ENCODE measurements at places on chromosomes 6 and 20.

- no peak for DNase-seq
Observed at GRCh38 chr6:81962198-81962597, 209.7 kb upstream of the TENT5A start.

GRCh38 chr6:15538766-15539495 lies 123.9 kb downstream of the DTNBP1 start:
- DNase-seq, result no peak

GRCh38 chr20:34571753-34572152 lies 13.2 kb downstream of the MAP1LC3A start:
- DNase-seq, result no peak

- no peak for DNase-seq
Observed at GRCh38 chr6:93407186-93407585, 12.2 kb downstream of the EPHA7 start.

DNA sequence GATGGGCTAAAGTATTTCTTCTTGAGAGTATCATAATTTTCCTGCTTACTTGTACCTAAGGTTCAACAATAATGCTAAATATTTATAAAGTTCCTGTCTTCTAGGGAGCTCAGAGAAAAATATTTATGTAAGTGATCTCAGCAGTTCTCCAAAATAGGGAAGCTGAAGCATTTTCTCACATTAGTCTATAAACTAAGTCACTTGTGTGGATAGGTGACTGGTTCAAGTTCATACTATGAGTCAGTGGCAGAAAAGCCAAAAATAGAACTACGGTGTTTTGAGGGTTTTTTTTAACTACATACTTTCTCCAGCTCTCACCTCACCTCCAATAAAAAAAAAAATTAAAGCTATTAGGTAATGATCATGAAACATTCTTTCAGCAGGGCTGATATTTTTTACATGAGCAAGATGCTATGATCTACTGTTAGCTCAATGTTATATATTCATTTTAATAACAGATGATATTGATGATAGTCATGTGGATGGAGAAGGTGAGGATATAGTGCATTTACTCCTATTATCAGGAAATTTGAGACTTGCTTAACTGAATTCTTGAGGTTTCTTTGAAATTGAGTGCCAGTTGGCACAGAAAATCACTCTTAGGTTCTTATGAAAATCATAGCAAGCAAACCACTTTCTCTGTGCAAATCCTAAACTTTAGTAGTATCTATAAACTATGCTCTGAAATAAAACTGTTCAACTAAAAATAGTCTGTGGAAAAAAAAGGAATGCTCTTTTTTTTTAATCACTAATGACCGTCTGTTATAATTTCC lies 4.1 kb upstream of the MOXD1 start:
- no peak for DNase-seq

- DNase-seq, result no peak
Observed at GRCh38 chr20:34564833-34565232, 6.3 kb downstream of the MAP1LC3A start.

DNA sequence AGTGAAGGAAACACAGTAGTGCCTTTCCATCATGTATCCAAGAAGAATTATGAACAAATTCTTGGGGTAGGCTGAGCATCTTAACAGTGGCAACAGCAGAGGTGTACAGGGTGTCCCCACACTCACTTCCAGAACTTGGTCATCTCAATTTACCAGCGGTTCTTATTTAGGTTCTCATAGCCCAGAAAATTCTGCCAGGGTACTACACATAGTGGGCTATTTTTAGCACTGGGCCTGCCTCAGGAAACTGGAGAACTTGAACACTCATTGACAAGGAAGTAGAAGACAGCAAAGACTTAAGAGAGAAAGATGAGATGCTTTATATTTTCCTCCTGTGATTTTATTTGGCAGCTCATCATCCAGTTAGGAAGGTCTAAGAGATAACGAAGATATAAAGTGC lies 71.8 kb upstream of the PHIP start:
- DNase-seq, result no peak

- no peak for DNase-seq
Observed at GRCh38 chr6:116382587-116382986, 11.8 kb downstream of the DSE start.

DNA sequence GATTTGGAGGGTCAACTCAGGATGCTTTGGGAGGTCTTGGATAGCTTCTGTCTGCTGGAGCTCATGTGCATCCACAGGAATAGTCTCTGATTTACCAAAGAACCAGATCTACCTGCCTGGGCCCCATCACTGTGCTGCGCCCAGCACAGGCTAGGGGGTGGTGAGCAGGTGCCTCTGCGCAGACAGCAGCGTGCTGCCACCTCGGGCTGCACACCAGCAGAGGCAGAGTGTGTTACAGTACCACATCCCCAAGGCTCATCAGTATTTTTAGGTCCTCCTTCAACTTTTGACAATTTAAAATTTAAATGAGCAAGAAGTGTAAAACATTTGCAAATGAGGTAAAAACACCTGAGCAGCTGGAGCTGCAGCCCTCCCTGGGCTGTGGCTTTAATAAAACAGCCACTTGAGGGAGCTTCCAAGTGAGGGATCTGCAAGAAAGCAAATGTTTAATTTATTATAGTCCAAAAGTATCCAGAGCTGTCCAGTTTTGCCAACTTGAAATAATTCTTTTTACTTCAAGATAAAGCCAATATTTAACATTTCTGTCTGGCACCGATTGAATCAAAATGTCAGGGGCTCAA lies 324.9 kb downstream of the ZFAND3 start:
- DNase-seq, result no peak

- DNase-seq, result no peak
Observed at GRCh38 chr6:155013457-155013876, 18.4 kb downstream of the TIAM2 start.

GRCh38 chr6:164291224-164291623 lies 876.7 kb downstream of the QKI start:
- DNase-seq, result no peak

GRCh38 chr6:125839879-125840278 lies 49.1 kb downstream of the NCOA7 start:
- no peak for DNase-seq

- DNase-seq, result no peak
Observed at GRCh38 chr6:39634646-39635341, 90.4 kb downstream of the KIF6 start.

GRCh38 chr20:24461848-24462247 lies 7.6 kb upstream of the SYNDIG1 start:
- no peak for DNase-seq

DNA sequence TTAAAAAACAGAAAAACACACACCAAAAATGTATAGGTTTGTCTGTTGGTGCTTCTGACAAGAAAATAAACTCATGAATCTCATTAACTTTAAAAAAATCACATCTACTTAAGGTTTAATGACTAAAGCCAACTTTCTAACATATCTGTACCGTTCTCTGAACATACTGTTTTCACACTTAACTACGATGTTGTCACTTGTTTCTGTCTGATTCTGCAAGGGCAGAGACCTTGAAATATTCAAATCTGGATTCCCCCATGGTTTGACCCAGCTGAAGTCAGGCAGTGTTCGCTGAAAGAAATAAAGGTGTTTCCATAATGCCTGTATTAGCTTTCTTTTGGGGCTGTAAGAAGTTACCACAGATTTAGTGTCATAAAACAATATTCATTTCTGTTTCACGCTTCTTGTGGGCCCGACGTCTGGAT lies 2.7 kb upstream of the ASXL1 start:
- DNase-seq, result no peak

- DNase-seq, result no peak
Observed at GRCh38 chr20:23632711-23633573, 4.8 kb downstream of the CST3 start.

GRCh38 chr20:5834436-5835005 lies 84.3 kb downstream of the SHLD1 start:
- DNase-seq, result no peak

GRCh38 chr20:35271904-35272303 lies 6.0 kb downstream of the MMP24OS start:
- DNase-seq, result no peak

DNA sequence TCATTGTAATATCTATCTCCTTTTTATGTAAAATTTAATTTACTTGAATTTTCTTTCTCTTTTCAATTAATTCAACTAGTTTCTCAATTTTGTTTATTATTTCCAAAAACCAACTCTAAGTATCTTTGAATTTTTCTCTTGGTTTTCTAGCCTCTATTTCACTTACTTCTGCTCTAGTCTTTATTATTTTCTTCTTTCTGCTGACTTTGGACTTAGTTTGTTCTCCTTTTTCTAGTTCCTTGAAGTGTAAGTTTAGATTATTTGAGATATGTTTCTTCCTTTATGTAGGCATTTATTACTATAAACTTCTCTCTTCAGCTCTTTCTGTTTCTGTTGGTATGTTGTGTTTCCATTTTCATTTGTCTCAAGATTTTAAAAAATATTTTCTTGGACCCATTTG lies 70.8 kb downstream of the TNFAIP3 start:
- no peak for DNase-seq

DNA sequence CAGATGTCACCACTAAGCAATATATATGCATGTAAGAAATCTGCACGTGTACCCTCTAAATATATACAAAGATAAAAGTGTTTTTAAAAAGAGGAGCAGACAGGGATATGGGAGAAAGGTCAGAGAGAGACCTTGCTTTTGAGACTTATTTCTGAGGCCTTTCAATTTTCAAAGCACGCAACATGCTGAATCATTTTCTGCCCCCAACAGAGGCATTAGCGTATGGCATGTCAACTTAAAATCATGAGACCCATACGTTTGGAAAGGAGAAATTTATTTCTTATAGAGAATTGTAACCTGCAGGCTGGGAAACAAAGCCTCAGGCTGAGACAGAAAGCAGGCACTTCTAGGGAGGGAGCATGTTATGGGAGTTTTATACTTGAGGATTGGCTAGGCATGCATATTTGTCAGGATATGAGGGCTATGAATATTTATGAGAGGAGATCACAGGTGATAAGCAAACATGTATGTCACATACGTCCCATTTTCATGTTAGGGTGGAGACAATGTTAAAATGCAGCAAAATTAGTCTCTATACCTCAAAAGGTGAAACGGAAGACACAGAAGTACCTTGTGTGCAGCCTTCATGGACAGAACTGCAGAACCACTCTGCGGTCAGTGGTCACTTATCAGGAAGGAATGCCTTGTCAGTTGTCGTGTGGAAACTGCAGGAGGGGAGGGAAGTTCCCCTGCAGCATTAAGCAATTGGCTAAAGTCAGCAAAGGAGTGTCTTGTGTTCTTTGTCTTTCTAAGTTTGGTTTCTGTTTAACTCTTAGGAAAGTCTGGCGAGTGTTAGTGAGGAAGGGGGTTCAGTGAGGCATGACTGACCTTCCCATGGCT lies 6.3 kb upstream of the GABRR2 start:
- no peak for DNase-seq

DNA sequence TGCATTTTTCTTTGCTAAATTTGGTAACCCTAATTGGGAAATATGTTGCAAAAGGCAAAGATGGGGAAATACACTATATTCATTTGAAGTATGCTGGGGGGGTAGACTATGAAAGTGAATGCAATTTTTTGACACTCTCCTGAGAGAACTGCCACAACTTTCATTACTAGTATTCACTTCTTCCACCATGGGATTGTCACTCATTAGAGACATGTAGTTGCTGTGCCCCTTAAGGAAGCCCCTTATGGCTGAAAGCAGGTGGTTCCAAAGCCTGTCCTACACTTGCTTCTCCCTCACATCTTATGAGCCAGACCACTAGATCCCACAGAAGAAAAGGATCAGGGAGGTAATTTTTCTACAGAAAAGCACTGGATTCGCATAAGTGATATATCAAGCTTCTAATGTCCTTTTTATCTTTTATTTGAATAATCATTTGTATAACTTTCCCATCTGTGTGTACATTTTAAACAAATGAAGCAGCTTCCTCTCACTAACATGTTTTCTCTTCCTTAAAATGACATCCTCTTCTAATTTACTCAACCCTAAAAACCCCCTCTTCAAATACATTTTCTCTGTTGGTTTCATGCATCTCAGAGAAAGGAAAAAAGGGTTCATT lies 83.8 kb downstream of the GCLC start:
- no peak for DNase-seq

DNA sequence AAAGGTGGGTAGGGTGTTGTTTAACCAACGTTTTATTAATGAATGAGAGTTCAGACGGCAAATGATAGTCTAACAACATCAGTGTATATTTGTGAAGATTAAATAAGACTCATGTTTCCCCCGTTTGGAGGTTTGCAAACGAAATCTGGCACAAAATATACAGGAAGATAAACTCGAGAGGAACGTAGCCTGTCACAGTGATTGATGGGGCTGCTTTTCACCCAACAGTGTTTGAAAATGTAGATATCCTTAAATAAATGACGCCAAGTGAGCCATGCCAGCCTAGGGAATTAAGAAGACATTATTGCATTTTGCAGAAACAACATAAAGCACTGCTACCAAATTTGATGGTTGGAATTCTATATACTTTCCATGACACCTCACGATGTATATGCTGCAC lies 696.5 kb upstream of the FLRT3 start:
- no peak for DNase-seq

GRCh38 chr6:142886431-142887170 lies 58.4 kb downstream of the HIVEP2 start:
- no peak for DNase-seq

GRCh38 chr20:7274870-7275269 lies 507.4 kb downstream of the BMP2 start:
- DNase-seq, result no peak

GRCh38 chr6:156740604-156741003 lies 36.6 kb upstream of the ARID1B start:
- DNase-seq, result no peak

DNA sequence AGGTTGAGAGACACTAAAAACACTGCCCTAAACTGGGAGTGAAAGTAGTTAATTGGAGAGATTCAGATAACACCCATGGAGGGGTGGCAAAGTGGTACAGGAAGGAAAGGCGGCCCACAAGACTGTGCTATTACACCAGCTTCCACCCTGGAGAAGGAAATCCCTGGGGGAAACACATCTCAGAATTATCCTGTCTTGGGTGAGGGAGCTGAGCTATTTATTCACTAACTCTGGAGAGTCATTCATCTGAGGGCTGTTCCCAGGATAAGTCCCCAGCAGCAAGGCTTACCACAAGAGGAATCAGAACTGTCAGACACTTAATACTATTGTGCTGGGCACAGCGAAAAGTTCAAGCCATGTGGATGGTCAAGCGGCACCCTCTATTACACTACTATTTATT lies 9.9 kb downstream of the TBCC start:
- no peak for DNase-seq

GRCh38 chr6:160128879-160129516 lies 7.4 kb downstream of the SLC22A1 start:
- no peak for DNase-seq

- DNase-seq, result no peak
Observed at GRCh38 chr6:131163886-131164285, 28.6 kb downstream of the AKAP7 start.
